ENCODE measurements at places on chromosomes 1 and 21. TPM values are rescaled to one million over a fixed set of nuclear protein-coding genes. Genes with fewer than 3 reads are reported as not detected.
A peak's percentile ranks its signal among the peaks of the same experiment; 100 is the strongest.

The TSPAN2 gene
- 0.23 TPM for polyA plus RNA-seq

The SPATA21 gene
- polyA plus RNA-seq, result 0.10 TPM

DNA sequence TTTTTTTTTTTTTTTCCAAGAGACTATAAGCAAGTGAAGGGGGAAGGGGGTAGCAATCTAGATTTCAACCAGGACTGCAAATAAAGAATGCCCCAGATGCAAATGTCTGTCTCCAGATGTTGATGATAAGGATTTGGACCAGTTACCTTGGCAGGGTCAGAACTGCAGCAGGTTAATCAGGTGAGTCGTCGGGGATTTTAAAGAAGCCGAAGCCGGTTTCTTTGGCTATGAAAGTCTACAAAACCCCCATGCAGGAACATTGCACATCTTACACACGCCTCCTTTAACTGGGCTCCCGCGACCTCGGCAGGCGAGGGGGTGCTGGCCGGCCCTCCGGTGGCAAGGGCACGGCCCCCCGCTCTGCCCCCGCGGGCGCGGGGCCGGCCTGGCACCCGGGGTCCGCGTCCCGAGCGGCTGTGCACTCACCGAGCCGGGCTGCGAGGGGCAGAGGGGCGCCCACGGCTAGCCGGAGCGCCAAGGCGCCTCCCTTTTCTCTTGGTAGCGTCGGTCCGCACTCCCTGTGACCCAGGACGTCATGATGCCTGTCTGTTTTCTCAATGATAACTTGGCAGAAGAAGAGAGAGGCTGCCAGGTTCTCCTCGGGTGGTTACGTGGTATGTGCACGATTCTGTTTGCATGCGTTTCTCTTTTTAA is 366.3 kb upstream of the ESRRG start:
- H3K27ac ChIP-seq, result peak overlapping the region; percentile 82
- H3K36me3 ChIP-seq, result no peaks in the 10 kb centered on the region
- peak; percentile 82 for DNase-seq

- DNase-seq, result no peak
- H3K36me3 ChIP-seq, result no peaks in the 10 kb centered on the region
- no peaks in the 10 kb centered on the region for H3K4me1 ChIP-seq
- H3K27ac ChIP-seq, result no peak overlapping the region
- no peaks in the 10 kb centered on the region for H3K27me3 ChIP-seq
Observed at GRCh38 chr1:18314399-18314798, 166.3 kb upstream of the KLHDC7A start.

DNA sequence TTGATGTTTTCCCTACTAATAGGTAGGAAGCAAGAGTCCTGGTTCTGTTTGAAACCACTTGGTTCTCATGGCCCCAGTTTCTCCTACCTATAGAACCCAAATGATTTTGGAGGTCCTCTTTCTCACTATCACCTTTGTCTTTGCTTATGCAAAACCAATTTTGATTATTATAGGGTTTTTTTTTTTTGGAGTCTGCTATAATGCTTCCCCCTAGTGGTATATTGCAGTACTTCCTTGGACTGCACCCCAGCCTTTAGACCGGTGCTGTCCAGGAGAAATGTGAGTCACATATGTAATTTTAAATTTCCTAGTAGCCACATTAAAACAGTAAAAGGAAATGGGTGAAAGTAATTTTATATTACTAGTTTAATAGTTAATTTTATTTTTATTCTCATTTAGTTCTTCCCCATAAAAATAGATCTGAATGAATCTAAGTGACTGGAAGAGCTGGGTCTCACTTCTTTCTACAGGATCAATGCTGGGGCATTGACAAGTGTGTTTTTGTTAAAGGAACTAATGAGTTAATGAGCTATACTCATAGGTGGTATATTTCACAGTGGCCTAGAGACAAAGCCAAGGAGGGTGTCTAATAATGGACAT is 10.6 kb downstream of the FCMR start:
- peak; percentile 77 for DNase-seq
- H3K36me3 ChIP-seq, result no peaks in the 10 kb centered on the region
- H3K27ac ChIP-seq, result no peak overlapping the region

DNA sequence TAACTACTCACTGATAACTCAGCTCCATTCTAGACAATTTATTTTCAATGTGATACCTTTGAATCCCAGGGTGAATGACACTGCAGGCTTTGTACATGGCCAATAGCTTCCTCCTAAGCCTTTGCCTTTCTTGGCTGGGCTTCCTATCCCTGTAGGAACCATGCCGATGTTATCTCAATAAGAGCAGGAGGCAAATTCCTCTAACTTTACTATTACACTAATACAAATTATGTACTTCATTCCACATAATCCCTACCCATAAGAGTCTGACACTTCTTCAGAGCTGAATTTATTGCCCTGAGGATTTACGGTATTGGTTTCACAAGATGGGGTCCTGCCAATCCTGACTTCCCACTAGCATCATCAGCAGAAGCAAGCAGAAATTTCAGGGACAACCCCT is 14.0 kb downstream of the TGFBR3 start:
- H3K27me3 ChIP-seq, result peaks cover 67% of the 10 kb centered on the region
- DNase-seq, result no peak
- no peaks in the 10 kb centered on the region for H3K4me1 ChIP-seq
- no peaks in the 10 kb centered on the region for H3K36me3 ChIP-seq
- H3K4me3 ChIP-seq, result no peak overlapping the region

The SMPDL3B gene
- polyA plus RNA-seq, result 0.67 TPM

The TRIM67 gene
- not detected for polyA plus RNA-seq

The OXCT2 gene
- 0.44 TPM for polyA plus RNA-seq

DNA sequence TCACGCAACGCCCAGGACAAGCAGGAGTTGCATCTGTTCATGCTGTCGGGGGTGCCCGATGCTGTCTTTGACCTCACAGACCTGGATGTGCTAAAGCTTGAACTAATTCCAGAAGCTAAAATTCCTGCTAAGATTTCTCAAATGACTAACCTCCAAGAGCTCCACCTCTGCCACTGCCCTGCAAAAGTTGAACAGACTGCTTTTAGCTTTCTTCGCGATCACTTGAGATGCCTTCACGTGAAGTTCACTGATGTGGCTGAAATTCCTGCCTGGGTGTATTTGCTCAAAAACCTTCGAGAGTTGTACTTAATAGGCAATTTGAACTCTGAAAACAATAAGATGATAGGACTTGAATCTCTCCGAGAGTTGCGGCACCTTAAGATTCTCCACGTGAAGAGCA is 60.4 kb upstream of the ZNF326 start:
- H3K27ac ChIP-seq, result no peak overlapping the region
- H3K27me3 ChIP-seq, result no peaks in the 10 kb centered on the region

The ADAMTS5 gene
- polyA plus RNA-seq, result 0.90 TPM

- H3K4me1 ChIP-seq, result no peaks in the 10 kb centered on the region
- no peak overlapping the region for H3K4me3 ChIP-seq
- H3K36me3 ChIP-seq, result no peaks in the 10 kb centered on the region
- no peak for DNase-seq
- H3K27ac ChIP-seq, result no peak overlapping the region
Observed at GRCh38 chr21:36790616-36791015, 91.7 kb downstream of the SIM2 start.

DNA sequence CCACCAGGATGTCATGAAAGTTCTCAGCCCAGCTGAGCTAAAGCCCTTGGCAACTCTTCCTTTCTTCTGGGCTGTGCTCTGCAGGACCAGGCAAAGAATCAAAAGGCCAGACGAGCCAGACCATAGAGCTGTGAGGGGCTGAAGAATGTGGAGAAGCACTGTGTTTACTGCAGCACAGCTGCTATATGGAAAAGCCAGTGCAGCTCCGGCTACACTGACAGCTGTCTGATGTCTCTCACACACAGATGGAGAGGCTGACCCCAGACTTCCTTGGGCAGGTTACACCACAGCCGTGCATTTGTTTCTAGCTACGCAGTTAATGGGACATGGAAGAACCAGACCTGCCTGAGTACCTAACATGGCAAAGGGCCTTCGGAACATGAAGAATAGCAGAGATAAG is 40.3 kb downstream of the CD247 start:
- H3K27me3 ChIP-seq, result peaks cover 11% of the 10 kb centered on the region
- no peak for DNase-seq
- H3K27ac ChIP-seq, result no peak overlapping the region
- peaks cover 7% of the 10 kb centered on the region for H3K4me1 ChIP-seq

The KRTAP11-1 gene
- polyA plus RNA-seq, result not detected

DNA sequence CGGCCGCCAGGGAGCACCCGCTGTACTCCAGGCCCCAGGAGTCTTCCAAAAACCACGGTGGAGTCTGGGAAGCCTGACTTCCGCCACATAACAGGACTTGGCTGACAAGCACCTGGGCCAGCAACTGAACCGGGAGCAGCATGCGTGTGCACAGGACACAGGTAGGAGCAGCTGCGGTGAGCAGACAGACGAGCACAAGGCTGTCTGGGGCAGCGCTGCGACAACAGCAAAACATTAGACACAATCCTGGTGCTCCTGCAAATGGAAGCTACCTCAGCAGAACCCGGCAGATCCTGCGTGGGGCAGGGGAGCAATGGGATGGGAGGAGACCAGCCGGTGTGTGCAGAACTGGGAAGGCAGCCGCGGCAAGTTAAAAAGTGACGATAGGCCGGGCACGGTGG is 80.4 kb downstream of the NPHP4 start:
- no peak for DNase-seq
- no peaks in the 10 kb centered on the region for H3K27me3 ChIP-seq
- H3K27ac ChIP-seq, result no peak overlapping the region

All from SK-N-SH (cell line).